NCI-H2029 (cell line): ENCODE measurements at places on chromosomes 2 and 18.

DNA sequence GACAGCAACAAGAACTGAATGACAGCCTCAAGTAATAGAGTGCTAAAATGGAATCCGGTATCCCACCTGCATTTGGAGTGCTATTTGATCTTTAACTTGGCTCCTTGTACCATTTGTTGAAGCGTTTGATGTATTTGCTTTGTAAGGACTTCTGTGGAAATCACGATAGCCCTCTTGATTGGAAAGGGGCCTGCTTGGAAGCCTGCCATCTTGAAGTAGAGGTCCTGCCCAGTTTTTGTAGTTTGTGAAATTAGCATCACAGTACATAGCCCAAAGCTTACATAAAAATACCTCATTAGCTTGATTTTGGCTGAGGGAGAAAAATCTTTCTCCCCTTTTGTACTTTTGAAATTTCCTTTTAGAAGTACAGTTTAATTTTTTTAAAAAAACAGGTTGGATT lies 2.7 kb downstream of the CDCA7 start:
- no peak for DNase-seq

GRCh38 chr2:161061786-161062185 lies 98.4 kb upstream of the TANK start:
- DNase-seq: no peak

GRCh38 chr2:43818761-43819160 lies 19.9 kb downstream of the ABCG5 start:
- DNase-seq: no peak

GRCh38 chr18:38940863-38941531 lies 1375.4 kb upstream of the CELF4 start:
- peak; percentile 10 for DNase-seq

DNA sequence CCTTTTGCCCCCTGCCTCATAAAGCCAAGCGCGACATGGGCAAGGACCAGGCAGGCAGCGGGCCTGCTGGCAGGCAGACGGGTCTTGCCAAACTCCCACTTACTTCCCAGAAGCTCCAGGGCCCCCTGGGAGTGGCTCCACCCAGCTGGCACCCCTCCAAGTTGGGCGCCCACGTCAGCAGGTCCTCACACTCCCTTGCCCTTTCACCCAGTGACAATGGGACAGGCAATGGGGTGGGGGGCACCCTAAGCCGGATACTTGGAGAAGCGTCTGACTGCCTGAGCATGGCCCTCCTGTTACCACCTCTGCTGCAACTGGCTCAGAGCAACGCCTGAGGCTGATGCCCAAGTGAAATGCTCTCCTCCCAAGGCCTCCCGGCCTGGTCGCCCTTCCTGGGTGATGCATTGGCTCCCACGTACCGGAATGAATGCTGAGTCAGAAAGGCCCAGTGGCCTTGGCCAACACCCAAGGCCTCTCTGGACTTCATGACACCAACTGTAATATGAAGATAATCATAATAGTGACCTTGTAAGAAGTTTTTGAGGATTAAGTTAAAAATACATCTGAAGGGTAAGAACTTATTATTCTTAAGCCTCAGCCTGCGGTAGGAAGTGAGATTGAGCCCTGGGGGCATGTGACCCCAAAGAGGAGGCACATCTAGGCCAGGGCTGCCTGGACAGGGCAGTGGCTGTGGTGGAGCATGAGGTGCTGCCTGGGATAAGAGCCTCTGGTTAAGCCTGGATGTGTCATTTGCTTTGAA lies 31.6 kb downstream of the KCNK3 start:
- no peak for DNase-seq

GRCh38 chr2:70261501-70261900 lies 3.6 kb downstream of the PCYOX1 start:
- no peak for DNase-seq

DNA sequence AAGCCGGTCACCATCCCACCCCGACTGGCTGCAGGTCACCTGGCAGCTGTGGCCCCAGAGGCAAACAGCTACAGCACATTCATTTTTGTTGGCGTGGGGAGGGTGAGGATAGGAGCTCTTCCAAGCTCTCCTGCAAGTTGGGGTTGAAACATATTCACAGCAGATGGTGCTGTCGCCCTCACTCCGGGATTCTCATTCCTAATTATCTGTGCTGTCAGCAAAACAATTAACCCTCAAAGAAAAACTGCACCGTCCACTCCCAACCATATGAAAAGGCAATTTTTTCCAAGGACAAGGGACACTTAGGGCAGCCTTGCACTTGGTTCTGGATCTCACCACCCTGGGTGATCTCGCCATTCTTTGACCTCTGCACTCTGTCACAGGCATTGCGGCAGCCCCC lies 68.6 kb downstream of the ZBTB7C start:
- no peak for DNase-seq

- DNase-seq: no peak
Observed at GRCh38 chr18:31102941-31103340, 720 bp upstream of the DSC2 start.

DNA sequence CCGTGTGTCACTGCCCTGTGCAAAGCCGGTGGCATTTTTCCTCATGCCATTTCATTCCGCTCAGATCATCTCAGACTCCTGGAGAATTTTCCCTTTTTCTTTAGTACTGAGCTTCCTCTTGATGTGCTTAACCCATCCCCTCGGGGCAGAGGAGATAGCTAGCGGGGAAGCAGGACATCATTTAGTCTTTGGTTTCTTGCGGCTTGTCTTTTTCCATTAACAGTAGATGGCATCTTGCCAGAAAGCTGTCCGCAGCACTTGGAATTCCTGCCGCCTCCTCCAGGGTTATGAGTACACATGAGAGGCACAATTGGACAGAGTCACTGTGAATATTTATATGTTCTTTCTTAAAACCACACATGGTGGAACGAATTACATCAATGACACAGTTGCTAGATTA lies 226.6 kb downstream of the ALPK2 start:
- peak; percentile 20 for DNase-seq
